Activated CD4-positive, CD25-positive, alpha-beta regulatory T cell treated with anti-CD3 and anti-CD28 coated beads, Interleukin-2, amount 50 U/mL, for 16 hours (primary cell): ENCODE measurements at places on chromosomes 4 and X.

DNA sequence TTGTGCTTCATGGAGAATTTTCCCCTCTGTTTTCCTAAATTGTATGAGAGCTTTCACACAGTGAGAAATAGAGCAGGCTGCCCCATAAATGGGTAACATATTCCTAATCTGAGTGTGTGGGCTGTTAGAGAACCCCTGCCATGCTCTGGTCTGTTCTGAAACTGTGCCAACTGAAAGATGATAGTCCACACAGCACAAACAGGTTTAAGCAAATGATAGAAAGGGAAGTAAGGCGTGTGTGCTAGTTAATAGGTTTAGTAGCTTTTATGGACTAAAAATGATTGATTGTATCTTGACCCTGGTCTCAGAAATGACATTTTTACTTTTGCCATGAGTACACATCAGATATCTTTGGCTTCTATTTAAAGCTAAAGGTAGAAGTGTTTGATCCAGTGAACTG lies 106.2 kb downstream of the PRRG1 start:
- DNase-seq = no peak

DNA sequence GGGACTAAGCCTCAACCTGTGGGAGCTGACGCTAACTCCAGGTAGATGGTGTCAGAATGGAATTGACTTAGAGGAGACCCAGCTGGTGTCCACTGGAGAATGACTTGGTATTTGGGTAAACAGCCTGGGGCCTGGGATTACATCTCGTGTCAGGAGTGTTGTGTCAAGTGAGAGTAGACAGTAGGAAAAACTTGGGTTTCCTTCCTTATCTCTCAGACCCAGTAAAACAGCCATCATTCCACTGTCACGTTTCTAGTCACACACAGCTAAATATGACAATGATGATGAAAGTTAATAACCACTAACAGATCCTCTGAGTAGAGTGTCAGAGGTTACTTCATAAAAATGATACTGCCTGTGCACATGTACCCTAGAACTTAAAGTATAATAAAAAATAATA lies 13.8 kb downstream of the ZNF674 start:
- DNase-seq = no peak

- DNase-seq = no peak
These were observed at the start of gene ARHGAP4 for GRCh38 chrX:153925739-153926551. TSS of gene ARHGAP4 (minus strand) at chrX:153926264. CDS start at chrX:153926202, 62 bp downstream.

DNA sequence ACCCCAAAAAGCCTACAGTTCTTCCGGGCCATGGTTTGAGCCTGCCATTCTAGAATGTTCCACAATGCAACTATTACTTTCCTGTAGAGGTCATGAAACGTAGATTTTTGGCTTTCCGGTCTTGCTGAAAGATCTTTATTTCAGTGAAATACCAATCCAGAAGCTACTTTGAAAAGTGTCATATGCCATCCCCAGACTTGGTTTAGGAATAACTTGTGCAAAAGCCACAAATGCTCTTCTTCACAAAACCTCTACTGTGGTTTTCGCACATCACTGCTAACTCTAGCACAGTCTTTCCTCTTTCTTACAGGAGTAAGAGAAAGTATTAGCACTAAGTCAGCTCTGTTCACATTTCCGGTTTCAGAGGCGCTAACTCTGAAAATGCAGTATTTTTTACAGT lies 12.7 kb upstream of the CD40LG start:
- DNase-seq = no peak
